ENCODE measurements at places on chromosomes 4 and X.

- DNase-seq: no peak
Measured at GRCh38 chr4:687048-687970, 1.6 kb downstream of the SLC49A3 start.

GRCh38 chr4:123896446-123897071, 500.0 kb downstream of the SPRY1 start:
- DNase-seq: no peak

DNA sequence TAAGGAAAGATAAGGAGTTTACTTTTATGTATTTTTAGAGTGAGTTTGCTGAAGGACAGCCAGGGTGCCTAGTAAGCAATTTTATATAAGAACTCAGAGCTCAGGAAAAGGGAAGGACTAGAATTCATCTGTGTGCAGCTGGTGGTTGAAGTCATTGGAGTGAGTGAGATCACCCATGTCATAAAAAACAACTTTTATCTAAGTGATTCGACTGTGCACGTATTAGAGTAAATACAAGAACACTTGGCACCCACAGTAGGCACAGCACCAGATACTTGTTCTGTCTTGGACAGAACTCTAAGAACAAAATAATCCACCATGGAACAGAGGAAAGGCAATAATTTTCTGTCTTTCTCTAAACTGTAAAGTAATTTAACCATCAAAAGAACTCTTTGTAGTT, 31.6 kb downstream of the SYNPO2 start:
- no peak for DNase-seq

- DNase-seq: no peak
Measured at GRCh38 chrX:1378306-1378759, 13.6 kb downstream of the SLC25A6 start.

GRCh38 chrX:727738-728621, 97.4 kb downstream of the SHOX start:
- no peak for DNase-seq

DNA sequence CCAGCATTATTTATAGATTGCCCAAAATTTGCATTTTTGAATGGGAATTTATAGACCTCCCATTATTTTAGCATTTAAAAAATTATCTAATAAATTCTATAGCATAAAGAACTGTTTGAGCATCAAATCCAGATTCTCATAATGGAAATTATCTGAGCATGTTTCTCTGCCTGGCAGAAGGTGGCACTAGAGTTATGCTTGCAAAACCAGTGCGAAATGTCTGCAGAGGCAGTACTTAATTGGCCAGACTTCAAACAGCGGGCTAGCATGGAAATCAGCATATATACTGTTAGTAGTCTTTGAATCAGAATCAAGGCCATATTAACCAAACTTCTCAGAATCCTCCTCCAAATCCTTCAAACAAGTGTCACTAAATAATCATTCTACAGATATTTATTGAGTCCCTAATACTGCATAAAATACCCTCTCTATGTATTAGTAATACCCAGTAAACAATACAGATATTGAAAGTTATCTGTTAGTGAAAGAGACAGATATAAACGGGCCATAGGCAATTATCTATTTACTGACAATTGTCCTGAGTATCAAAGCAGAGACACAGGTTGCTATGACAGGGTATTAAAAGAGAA, 78.7 kb upstream of the DCLK2 start:
- DNase-seq: no peak

DNA sequence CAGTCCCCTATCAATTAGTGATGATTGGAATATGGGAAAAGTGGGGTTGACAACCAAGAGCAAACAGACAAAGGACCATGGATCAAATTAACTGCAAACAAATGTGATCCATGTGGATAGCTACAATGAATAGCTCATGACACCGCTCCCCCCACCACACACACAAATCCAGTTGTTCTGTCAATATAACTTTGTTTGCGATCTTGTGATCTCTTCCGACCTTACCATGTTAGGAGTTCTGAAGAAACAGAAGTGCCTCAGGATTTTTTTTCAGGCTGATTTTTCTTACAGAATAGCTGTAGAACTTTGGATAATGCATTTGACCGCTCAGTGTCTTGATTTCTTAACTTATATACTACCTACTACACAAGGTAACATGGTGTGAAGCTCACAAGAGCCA, 116.6 kb downstream of the SH2D1A start:
- DNase-seq: no peak

GRCh38 chr4:8392591-8393190, 47.8 kb downstream of the ACOX3 start:
- no peak for DNase-seq

DNA sequence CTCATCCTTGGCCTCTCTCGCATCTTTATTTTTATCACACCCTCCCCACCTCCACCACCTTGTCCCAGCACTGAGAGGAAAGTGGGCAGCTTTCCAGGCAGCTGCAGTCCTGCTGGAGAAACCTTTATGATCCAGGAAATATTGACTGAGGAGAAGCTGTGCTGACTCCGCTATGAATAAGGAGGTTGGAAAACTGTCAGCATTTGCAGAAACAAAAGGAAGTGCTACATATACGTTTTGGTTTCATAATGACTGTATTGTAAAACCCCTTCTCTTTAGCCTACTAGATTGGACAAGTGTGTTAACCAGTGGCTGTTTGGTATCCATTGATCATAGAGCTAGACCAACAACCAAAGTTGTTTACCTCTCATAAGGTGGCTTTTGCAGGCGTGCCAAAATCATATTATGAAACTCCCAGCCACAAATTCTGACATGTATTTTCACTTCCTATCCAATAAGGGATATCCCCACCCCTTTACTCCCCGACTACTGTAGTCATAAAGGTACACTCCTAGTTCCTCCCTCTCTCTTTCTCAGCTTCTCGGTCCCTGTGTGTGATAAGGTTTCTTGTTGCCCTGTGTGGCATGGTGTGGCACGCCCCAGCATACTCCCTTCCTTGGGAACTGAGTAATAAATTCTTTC, 88.4 kb downstream of the GPR143 start:
- DNase-seq: no peak

- DNase-seq: no peak
Measured at GRCh38 chr4:79209081-79209480, 116.8 kb downstream of the NAA11 start.

DNA sequence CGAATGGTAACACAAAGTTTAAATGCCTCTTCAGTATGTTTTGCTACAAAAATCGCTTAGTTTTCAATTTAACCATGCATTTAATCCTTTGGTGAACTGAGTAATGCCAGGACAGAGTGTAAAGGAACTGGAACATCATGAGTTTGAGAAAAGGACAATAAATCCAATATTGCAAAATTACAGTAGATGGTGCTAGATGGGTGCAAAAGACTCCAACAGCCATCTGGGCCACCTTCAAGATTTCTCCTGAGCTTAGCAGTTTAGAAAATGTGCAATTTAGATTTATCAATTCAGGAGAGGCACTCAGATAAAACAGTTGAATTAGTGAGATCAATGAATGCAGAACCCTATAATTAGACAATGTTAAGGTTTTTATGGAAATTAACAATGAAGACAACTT, 33.2 kb upstream of the MID1IP1 start:
- no peak for DNase-seq

GRCh38 chr4:186765673-186766546, 42.3 kb upstream of the FAT1 start:
- DNase-seq: no peak

GRCh38 chr4:37995981-37996775, 36.0 kb downstream of the PTTG2 start:
- DNase-seq: no peak

DNA sequence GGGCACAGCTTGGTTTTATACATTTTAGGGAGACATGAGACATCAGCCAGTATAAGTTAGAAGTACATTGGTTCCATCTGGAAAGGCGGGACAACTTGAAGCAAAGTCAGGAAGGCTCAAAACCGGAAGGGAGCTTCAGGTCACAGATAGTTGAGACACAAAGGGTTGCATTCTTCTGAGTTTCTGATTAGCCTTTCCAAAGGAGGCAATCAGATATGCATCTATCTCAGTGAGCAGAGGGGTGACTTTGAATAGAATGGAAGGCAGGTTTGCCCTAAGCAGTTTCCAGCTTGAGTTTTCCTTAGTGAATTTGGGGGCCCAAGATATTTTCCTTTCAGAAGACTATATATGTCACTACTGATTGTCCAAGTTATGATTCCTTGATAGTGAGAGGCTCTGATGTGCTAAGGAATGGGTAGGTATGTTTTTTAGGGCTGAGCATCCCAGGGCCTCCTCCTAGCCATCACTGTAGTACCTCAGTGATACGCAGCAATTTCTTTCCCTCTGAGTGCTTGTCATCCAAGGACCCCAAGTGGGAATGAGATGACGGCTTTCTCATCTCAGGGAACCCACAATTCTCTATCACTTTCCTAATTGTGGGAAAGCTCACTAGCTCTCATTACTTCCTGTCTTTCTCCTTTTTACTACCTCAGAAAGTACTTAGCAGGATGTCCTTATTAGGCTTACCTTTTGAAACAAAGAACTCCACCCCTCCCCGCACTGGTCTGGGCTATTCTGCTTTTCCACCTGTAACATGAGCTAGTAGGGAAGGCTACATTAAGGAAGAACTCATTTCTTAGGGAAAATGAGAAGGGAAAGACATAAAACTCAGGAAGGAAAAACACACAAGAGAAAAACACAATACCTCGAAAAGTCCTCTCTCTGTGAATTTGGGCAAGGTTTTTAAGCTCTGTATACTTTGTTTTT, 632.7 kb downstream of the RAPGEF2 start:
- DNase-seq: no peak

DNA sequence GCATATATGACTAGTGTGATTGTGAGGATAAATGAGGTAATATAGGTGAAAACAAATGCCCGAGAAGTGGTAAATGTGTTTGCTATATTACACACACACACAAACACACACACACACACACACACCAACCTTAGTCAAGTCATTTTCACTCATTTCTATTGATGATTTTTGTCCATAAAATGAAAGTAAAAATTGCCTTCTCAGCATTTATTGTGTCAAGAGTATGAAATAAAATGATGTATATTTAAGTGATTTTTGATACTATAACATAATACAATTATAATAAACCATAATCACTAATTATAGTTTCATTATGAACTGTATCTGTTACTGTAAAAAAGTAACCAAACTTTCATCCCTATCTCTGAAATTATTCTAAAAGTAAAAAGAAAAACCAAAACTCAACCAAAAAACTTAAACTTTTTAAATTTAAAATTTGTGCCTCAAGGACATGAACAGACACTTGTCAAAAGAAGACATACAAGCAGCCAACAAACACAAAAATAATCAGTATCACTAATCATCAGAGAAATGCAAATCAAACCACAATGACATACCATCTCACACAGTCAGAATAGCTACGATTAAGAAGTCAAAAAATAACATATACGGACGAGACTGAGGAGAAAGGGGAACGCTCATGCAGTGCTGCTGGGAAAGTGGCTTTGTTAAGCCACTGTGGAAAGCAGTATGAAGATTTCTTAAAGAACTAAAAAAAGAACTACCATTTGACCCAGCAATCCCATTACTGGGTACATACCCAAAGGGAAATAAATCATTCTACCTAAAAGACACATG, 601.0 kb downstream of the TMA16 start:
- DNase-seq: no peak
